ENCODE measurements at places on chromosomes 1 and 21.

DNA sequence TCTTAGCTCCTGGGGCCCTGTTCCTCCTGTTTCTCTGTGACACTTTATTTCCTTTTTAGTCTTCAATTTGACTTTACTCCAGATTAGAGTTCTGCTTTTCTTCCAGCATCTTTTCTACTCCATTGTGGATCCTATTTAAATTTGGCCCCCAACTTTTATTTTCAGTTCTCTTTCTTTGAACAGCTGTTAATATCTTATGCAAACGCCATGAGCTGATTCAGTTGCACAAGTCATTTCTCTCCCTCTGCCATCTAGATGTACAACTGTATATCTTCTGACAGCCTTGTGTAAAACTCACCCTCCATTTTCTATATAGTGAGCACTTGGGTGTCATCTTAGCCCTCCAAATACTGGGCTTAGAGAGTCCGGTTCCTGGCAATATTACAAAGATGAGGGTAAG lies 42.2 kb downstream of the SPATA17 start:
- no peak for DNase-seq

- no peak for DNase-seq
Measured at GRCh38 chr1:160282807-160283206, 2.1 kb downstream of the PEX19 start.

DNA sequence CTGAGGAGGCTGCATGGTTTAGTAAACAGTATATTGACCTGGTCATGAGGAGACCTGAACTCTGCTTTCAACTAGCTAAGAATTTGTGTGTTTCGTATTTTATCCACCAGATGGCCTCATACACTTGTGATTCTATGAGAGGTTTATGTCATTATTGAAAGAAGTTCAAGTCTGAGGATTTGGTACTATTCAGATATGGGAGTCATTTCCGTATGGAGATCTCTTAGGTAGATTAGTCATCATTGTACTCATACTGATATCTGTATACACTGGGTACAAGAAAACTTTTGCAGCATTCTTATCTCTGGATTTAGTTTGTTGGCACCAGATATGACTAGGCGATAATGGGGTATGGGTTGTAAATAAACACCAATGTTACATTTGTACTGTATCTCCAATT lies 26.6 kb downstream of the ATF6 start:
- no peak for DNase-seq

- no peak for DNase-seq
Measured at GRCh38 chr21:27569091-27569490, 602.2 kb upstream of the ADAMTS5 start.

- no peak for DNase-seq
Measured at GRCh38 chr1:224707843-224708725, 92.0 kb downstream of the CNIH3 start.

DNA sequence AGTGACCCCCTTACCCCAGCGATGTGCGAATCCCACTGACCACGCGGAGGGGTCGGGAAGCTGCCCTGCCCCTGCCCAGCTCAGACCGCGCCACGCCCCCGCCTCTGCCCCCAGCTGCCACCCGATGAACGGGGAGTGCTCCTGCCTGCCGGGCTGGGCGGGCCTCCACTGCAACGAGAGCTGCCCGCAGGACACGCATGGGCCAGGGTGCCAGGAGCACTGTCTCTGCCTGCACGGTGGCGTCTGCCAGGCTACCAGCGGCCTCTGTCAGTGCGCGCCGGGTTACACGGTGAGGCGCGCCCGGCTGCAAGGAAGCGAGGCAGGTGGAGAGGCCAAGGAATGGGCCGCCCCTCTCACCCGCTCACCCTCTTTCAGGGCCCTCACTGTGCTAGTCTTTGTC lies 11.9 kb upstream of the LRRC71 start:
- DNase-seq: no peak

DNA sequence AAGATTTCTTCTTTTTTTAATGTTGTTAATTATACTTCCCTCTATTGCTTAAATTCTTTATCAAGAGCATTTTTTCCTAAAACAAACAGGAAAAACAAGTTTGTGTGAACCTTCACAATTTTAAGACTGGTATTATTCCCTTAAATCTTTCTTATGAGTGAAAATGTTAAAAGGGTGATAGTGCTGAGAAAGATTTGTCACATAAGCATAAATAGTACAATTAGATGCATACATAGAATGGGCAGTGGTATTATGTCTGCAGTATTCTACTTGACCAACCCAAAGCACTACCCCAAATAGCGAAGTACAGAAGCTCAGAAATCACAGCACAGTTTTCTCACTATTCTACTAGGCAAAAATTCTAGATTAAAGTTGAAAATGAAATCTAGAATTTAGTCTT lies 18.0 kb downstream of the GOLPH3L start:
- DNase-seq: no peak

DNA sequence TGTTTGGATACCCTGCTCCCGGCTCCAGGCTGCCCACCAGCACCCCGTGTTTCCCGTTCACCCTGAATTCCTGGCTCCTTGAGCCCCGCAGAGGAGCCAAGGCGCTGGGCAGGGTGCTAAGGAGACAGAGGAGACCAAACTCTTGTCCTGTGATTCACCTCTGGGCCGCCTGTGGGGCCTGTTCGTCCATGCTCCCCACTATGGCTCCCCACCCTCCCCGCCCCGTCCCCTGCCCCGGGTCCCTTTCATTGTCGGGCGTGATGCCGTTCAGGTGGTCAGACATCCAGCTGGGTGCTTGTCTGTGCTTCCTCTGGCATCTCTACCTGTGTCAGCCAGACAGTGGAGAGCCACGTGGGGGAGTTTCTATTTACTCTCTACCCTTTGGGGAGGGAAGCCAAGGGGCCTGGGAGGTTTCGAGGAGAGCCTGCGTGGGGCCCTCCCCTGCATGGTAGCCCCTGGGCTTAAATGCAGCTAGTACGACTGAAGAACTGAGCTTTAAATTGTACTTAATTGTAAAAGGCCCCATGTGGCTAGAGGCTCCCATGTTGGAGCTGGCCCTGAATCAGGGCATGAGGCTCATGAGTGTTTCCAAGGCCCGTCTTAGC lies 221.4 kb upstream of the TMEM51 start:
- no peak for DNase-seq

DNA sequence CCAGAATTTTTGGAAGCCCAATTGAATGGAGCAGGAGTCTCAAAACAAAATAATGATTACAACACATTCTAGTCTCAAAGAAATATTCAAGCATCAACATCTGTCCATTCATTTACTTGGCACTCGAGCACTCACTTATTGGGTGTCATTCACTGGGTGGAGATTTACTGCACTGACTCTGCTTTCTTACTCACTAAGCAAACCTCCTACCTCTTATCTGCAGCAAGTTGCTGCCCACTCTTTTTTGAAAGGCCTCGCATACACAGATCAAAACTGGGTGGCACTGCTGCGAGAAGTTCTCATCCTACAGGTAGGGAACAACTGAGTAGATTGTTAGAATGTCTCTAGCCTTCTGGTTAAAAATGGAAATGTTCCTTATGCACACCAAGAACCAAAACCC lies 18.0 kb downstream of the RHBDL2 start:
- DNase-seq: no peak

- no peak for DNase-seq
Measured at GRCh38 chr1:172515436-172515835, 17.5 kb upstream of the SUCO start.

GRCh38 chr1:10779841-10780240 lies 16.6 kb downstream of the CASZ1 start:
- DNase-seq: no peak

GRCh38 chr1:17403081-17403480 lies 31.1 kb downstream of the PADI6 start:
- DNase-seq: no peak

All from H9 (cell line).